ENCODE measurements at places on chromosomes 16 and 17.

DNA sequence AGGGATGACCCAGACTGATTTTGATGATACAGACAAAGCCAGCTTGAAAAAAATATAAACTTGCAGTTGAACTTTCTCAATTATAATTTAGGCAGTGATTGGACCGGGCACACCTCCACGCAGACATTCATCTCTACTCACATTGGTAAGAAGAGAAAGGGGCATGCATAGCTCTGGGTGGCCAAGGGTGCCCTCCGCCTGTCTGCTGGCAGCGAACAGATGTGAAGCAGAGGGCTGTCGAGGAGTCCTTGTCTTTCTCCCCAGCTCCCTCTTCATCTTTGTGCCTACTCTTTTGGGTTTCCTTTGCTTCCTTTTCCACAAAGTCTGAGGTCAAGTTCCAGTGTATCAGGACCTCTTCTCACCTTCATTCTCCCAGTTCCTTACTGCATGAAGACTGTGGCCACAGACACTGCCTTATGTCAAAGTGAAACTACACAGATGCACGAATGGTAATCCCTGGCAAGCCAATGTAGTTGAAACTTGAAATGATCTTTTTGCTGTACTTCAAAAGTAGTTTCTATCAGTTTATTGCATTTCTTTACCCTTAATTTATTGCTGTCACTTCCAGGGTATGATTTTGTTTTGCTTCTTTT is 343.7 kb upstream of the SOX9 start:
- DNase-seq: no peak

- DNase-seq: no peak
Observed at GRCh38 chr16:3590736-3591435, 13.7 kb upstream of the NLRC3 start.

- no peak for DNase-seq
Observed at GRCh38 chr17:16969931-16970906, 1.7 kb downstream of the TNFRSF13B start.

- DNase-seq: no peak
Observed at GRCh38 chr16:14365200-14365851, 264.7 kb downstream of the PARN start.

DNA sequence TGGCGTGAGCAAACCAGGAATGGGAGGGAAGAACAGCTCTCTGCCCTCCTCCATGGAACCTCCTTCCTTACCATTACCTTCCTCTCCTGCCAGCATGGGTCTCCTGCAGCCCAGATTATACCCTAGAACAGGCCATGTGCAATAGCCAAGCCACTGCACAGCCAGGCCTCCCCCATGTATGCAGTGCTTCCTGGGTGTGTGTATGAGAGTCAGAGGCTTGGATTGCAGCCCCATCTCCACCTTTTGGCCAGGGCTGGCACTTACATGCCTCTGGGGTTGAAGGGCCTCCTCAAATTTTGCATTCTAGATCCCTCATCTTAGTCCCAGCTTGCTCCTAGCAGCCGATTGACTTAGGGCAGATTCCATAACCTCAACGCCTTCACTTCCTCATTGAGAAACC is 133.7 kb downstream of the GSG1L start:
- no peak for DNase-seq

DNA sequence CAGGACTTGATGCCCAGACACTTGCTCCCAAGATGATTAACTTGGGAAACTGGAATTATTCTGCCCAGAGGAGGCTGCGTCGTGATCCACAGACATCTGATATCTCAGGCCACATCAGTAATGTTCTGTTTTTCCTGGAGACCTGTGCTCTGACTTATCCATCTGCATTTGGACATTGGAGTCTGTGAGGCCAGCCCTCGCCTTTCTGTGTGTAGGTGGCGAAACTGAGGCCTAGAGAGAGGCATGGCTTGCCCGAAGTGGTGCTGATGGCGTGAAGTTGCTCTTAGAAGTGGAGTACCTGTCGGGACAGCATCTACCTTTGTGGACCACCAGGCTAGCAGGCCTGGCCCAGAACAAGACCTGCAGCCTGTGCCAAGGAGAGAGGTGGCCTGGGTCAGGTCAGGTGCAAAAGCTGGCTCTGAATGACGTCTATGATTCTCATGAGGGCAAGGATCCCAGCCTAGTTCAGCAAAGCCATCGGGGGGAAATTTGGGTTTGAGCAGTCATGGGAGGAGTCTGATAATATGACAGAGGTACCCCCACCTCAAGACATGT is 186.8 kb upstream of the ZNF469 start:
- DNase-seq: no peak

DNA sequence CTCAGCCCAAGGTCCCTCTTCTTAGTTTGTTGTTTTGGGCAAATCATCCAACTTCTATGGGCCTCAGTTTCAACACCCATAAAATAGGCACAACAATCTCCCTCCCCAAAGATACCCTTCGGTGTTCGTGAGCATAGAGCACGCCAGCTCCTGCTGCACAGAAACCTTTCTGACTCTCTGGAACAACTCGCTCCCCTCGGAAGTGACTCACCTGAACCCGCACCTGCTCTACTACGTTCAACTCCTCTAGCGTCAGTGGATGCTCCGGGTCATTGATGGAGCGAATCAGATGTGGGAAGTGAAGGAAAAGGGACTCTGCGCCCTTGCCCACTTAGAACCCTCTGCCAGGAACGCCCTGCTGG is 445 bp downstream of the CIAO2B start:
- DNase-seq: no peak

DNA sequence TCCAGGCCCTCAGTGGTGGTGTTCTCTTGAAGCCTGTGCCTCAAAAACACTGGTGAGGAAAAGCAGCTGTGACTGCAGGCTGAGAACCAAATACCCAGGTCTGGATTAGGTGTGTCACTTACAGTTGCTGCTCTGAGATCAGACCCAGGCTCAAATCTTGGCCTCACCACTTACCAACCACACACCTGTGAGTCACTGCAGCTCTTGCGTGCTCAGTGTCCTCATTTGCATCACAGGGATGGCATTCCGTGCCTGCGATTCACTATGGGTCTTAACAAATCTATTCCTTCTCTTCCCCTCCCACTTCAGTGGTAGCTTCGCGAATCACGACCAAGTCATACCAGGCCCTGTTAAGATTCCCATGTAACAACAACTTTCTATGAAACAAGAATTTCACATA is 233.4 kb upstream of the HSBP1 start:
- no peak for DNase-seq

DNA sequence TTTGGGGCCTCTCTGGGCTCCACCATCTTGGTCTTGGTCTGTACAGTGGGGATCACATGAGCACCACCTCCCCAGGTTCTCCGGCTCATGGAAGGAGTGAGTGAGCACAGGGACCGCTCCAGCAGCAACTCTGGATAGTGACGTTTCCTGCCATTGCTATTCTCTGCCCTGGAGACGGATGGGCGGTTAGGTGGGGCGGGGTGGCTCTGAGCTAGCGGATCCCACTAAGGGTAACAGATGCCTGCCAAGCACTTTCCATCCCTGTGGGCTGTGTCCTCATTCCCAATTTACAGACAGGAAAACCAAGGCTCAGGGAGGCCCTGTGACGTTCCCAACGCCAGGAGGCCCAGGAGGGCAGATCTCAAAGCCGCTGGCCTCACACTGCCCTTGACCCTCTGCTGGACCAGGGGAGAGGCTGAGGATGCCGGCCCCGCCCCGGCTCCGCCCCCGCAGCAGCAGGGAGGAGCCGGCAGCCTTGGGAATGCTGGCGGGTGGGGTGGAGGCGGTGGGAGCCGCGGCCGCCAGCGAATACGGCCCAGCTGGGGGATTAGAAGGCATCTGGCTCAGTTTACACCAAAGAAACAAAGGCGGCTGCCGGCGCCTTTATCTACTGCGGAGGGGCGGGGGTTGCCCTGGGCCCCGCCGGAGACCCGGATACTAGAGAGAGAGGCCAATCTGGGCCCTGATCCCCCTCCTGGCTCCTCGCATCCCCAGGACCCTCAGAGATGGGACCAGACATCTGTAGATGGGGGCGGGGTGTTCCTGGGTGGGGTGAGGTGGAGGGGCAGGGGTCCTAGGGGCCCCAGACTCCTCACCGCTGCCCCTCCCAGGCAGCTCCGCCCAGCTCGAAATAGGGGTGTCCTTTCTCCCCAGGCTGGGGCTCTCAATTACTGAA is 122.3 kb upstream of the CIBAR2 start:
- DNase-seq: no peak

DNA sequence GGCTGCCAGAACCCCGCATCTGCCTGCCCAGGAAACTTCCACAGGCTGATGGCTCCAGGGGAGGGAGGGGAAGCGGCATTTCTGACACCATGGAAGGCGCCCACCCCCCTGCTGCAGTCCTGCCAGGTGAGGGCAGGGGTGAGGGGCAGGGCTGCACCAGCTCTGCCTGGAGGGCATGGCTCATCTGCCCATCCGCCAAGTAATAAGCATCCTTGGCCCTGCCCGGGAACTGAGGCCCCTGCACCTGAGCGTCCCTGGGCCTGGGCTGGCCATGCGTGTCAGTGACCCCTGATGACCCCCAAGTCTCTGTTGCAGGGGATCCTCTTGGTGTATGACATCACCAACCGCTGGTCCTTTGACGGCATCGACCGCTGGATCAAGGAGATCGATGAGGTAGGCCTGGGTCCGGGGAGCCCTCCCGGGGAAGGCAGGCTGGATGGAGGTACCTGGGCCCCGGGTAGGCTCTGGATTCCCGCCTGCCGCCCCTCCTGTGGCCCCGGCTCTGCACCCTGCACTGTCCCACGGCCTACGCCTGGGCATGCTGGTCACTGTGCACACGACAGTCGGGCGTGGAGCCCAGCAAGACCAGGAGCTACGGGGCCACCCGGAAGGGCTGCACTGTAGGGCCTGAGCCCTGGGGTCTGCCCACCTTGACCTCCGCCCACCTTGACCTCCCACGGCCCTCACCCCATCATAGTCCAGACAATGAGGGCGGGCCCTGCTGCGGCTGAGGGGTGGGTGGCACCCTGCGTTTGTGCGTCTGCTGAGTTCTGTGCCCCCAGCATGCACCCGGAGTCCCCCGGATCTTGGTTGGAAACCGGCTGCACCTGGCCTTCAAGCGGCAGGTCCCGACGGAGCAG is 5.4 kb upstream of the WFIKKN1 start:
- DNase-seq: no peak

- no peak for DNase-seq
Observed at GRCh38 chr17:11948789-11949188, 48.5 kb downstream of the ZNF18 start.

GRCh38 chr16:57651344-57652333 is 16.5 kb upstream of the ADGRG3 start:
- DNase-seq: no peak

DNA sequence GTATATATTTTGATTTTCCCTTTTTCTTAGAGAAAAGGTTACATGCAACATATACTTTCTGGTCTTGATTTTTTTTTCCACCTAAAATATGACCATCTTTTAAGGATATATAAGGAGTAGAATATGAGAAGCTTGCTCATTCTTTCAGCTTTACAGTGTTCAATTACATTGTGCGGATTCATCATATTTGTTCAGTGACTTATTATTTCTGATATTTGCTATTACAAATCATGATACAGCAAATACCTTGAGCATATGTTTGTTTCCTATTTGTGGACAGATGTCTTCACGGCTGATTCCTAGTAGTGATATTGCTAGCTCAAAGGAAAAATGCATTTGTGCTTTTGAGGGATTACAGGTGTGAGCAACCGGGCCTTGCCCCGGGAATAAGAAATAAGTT is 18.1 kb downstream of the KATNIP start:
- DNase-seq: no peak

DNA sequence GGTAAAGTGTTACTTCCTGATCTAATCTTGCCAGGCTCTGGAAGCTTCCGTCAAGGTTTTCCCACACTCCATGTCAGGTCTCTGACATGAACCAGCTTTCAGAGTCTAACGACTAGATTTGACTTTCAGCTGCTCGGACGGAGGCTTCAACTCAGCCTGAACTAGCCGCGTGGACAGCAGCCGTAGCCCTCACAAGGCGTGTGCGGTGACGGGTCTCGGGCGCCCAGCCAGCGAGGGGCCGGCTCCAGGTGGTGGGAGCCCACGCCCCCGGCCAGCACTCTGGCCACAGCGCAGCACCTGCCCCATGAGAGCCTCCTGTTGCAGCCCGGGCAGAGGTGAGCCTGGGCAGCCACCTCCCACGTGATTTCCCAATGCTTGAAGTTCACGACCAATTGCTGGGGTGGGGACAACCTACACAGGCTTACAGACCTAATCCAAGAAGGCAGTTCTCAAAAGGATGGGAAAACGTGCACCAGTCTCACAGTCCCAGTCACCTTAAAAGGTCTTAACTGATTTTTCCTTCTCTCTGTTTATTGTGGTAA is 45.5 kb downstream of the TBC1D16 start:
- no peak for DNase-seq

GRCh38 chr17:63544467-63545301 is 5.6 kb upstream of the DCAF7 start:
- DNase-seq: no peak

DNA sequence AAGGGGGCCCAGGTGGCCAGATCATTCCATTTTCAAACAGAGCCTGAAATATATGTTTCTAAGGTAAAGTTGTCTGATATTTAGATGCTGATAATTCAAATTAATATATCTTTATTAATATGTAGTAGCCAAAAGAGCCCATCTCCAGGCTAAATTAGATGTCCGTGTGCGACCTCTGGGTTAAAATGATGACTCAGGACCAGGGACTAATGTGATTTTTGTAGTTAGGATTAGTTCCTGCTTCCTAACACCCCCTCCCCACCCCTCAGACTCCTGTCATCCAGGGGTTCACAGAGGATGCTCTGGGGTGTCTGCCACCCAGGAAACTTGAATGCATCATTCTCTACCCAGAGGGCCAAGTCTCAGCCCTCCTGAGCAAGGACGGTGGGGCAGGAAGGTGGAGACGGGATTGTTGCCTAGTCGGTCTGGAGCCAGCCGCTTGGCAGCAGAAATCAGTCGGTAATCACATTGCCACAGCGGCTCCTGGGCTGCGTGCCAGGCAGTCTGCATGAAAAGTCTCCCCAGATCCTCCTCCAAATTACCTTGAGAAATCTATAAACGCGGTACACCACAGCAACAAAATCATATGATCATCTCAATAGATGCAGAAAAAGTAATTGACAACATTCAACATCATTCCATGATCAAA is 29.8 kb downstream of the CNGB1 start:
- peak; percentile 76 for DNase-seq

GRCh38 chr17:5379351-5380107 is 39.9 kb downstream of the NUP88 start:
- DNase-seq: no peak

GRCh38 chr16:85554889-85555718 is 58.0 kb upstream of the GSE1 start:
- DNase-seq: no peak

DNA sequence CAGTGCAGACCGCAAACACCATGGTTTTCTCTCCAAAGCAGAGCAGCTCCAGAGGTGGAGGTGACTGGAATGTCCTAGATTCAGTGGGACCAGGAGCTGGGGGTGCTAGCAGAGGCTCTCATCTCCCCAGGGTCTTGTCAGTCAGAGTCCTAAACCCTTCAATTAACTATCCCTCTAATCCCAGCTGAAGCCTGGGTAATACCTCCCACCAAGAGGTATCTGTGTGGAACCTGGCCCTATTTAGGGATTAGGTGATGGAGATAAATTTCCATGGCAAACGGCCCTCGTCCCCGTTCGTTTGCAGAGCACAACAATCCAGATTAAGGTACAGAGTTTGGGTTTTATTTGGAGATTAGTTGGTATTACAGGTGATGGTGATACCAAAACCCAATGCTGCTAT is 1.8 kb downstream of the SEBOX start:
- no peak for DNase-seq
